ENCODE measurements at places on chromosomes 7 and 10. TPM values are rescaled to one million over a fixed set of nuclear protein-coding genes. Genes with fewer than 3 reads are reported as not detected.

The CLEC5A gene
- total RNA-seq = not detected

The BTBD16 gene
- total RNA-seq = not detected

The CALN1 gene
- 0.32 TPM for total RNA-seq

The GBX1 gene
- total RNA-seq = not detected

The NUTM2E gene
- not detected for total RNA-seq

The PLEKHA1 gene
- 17.9 TPM for total RNA-seq

The C10orf53 gene
- total RNA-seq = not detected

The ITIH5 gene
- not detected for total RNA-seq

Data from activated naive CD4-positive, alpha-beta T cell treated with anti-CD3 and anti-CD28 coated beads for 36 hours (primary cell).